ENCODE measurements at places on chromosomes 6 and 20.

DNA sequence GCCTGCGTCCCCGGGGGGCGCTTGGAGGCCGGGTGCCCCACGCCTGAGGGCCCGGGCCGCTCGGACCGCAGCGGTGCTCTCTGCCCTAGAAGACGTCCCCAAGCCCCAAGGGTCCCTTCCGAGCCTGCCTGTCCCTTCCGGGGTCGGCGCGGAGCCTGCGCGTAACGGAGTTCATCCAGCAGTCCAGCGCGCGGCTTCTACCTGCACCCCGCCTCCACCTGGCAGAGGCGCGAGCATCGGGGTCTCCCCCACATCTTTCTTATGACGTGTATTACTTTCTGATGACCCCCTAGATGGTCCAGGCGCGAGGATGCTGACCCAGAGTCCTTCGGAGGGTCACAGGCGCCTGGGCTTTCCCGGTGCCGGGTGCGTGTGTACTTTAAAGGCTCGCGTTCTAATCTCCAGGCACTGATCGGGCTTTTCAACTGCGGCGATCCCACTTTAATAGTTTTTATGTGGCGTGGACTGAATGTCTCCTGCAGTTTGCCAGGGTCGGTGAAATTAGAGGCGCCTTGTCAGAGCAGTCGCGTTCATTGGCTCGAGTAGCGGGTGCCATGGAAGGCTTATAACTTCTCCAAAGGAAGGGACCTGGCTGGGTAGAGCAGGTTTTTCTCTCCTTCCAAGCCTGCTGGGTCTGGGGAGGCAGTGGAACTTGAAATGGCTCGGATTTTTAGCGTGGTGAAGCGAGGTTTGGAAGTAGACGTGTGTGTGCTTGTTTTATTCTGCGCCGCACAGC lies 912 bp downstream of the EYA4 start:
- DNase-seq, result no peak

GRCh38 chr20:29497261-29497671 lies 1760.2 kb upstream of the DEFB115 start:
- no peak for DNase-seq

- DNase-seq, result no peak
Observed at GRCh38 chr20:49890471-49891361, 24.6 kb downstream of the SPATA2 start.

GRCh38 chr20:32909896-32910571 lies 51.3 kb downstream of the EFCAB8 start:
- no peak for DNase-seq

GRCh38 chr6:28980137-28980851 lies 24.8 kb downstream of the ZNF311 start:
- DNase-seq, result no peak

DNA sequence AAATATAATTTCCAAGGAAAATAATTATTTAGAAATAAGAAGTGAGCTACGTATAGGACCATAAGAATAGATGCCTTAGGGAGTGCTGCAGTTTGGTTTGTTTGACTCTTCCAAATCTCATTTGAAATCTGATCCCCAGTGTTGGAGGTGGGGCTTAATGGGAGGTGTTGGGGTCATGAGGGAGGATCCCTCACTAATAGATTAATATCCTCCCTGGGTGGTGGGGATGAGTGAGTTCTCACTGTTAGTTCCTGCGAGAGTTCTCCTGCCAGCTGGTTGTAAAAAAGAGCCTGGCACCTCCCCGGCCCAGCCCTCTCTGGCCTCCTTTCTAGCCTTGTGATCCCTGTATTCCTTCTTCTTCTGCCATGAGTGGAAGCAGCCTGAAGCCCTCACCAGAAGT lies 69.3 kb downstream of the RCAN2 start:
- DNase-seq, result no peak

DNA sequence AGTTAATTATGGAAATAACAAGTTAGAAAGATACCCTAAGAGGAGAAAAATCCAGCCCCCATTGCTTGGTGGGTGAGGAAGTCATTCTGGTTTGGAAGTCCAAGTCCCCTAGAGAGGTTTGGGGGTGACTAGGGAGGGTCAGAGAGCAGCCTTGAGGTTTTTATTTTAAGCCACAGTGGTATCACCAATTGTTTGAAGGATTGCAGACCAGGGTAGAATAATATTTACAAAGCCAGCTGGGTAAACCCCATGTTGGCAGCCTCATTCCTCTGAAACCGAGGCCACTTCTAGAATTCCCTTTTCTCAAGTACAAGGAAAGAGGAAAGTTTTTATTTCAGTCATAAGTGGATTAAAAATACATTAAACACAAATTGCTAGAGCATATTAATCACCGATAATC lies 99.7 kb downstream of the TMEM170B start:
- no peak for DNase-seq

Measured in hypothalamus (tissue), 51 donors.